Diencephalon (tissue), 1 donor: ENCODE measurements at places on chromosomes 12 and 14. TPM values are rescaled to one million over a fixed set of nuclear protein-coding genes. Genes with fewer than 3 reads are reported as not detected.

The ABCB9 gene
- 15.9 TPM for total RNA-seq

The DEGS2 gene
- 1.6 TPM for total RNA-seq

The MAPK1IP1L gene
- total RNA-seq = 32.8 TPM

The CFAP251 gene
- total RNA-seq = 12.9 TPM

The LRP1-AS gene
- not detected for total RNA-seq

The SLCO1B1 gene
- total RNA-seq = not detected

The FIGNL2 gene
- 1.2 TPM for total RNA-seq

The NANOG gene
- total RNA-seq = not detected

The ZC3H14 gene
- 86.0 TPM for total RNA-seq

The TSPAN8 gene
- 0.69 TPM for total RNA-seq

The RNFT2 gene
- total RNA-seq = 56.3 TPM

The MYF6 gene
- 0.92 TPM for total RNA-seq

The CAPZA3 gene
- not detected for total RNA-seq

The GDF11 gene
- 12.7 TPM for total RNA-seq

The FITM1 gene
- total RNA-seq = not detected

The CLEC7A gene
- total RNA-seq = 2.1 TPM

The WNT1 gene
- total RNA-seq = not detected

The FSCB gene
- total RNA-seq = not detected

The LRFN5 gene
- total RNA-seq = 108 TPM

The KRT6C gene
- not detected for total RNA-seq

The TM9SF1 gene
- total RNA-seq = 21.5 TPM

The TMCC3 gene
- total RNA-seq = 17.1 TPM

The KITLG gene
- total RNA-seq = 378 TPM

The LRTM2 gene
- 11.3 TPM for total RNA-seq

The SAMD15 gene
- total RNA-seq = 20.8 TPM

The TAPBPL gene
- total RNA-seq = 2.8 TPM

The SUSD6 gene
- 7.4 TPM for total RNA-seq

The DLGAP5 gene
- 8.8 TPM for total RNA-seq

The FAM90A1 gene
- total RNA-seq = not detected

The KCNMB4 gene
- 22.4 TPM for total RNA-seq

The CLEC4A gene
- total RNA-seq = 1.4 TPM

The TRHDE gene
- total RNA-seq = 24.2 TPM

The RPL10L gene
- total RNA-seq = not detected
